ENCODE measurements at places on chromosomes 12 and 14. TPM values are rescaled to one million over a fixed set of nuclear protein-coding genes. Genes with fewer than 3 reads are reported as not detected.

GRCh38 chr12:70598467-70599193 is 38.6 kb downstream of the PTPRB start:
- no peak overlapping the region for H3K27ac ChIP-seq
- DNase-seq, result peak; percentile 7
- no peaks in the 10 kb centered on the region for H3K36me3 ChIP-seq
- no peak overlapping the region for H3K4me3 ChIP-seq

DNA sequence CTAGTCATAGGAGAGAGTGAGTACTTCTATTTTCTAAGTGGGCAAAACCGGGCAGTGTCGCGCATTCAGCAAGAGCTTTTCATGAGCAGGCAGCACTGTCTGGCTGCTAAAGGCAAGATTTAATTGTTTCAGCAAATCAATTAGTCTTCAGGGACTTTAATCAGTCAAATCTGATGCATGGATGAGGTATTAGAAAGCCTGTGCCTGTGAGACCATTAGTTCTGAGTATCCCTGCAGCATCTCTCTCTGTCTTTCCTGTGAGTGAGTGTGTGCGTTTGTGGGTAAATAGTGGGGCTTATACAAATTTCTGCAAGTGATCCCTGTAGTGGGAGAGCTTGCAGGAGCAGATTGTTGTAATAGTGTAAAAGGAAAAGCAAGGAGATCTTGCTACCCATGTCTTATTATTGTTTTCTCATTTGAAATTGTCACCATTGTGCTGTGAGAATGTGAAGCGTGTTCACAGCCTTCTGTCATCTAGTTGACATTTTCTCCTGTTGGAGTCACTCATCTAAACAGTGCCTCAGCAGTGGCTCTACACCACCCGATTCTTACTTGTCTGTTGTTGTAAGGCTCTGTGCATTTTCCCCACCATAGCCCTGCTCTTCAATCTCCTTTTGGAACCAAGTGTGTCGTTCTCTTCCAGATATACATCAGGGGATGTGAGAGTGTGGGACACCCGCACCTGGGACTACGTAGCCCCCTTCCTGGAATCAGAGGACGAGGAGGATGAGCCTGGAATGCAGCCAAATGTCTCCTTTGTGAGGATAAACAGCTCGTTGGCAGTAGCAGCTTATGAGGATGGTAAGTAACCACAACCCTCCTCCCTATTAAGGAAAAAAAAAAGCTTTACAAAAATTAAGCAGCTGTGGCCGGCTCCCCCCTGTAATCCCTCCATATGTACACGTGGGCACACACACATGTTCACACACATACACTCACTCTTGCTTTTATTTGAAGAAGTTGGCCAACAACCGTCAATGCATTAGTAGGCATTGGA is 53.6 kb downstream of the FBXW8 start:
- DNase-seq, result no peak
- no peaks in the 10 kb centered on the region for H3K4me1 ChIP-seq
- H3K4me3 ChIP-seq, result no peak overlapping the region
- H3K27ac ChIP-seq, result no peak overlapping the region
- peaks cover 25% of the 10 kb centered on the region for H3K36me3 ChIP-seq
- no peaks in the 10 kb centered on the region for H3K27me3 ChIP-seq

DNA sequence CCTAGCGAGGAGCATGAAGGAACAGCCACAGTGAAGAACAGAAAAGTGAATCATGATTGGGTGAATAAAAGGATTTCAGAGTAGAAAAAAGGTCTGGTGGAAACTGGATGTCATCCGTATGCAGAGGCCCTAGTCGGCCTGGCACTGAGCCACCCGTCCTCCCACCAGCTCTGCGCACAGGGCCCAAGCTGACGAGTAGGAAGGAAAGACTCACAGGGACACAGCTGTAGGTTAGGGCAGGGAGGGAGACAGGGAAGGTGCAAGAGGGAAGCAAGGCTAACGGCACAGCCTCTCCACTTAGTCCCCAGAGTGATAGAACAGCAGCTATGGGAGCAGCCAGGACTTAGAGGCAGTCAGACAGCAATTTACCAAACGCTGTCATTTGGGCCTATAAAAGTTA is 112.6 kb downstream of the KCNK10 start:
- H3K4me1 ChIP-seq, result no peaks in the 10 kb centered on the region
- H3K36me3 ChIP-seq, result no peaks in the 10 kb centered on the region
- no peak for DNase-seq
- no peak overlapping the region for H3K27ac ChIP-seq
- no peak overlapping the region for H3K4me3 ChIP-seq

- no peaks in the 10 kb centered on the region for H3K27me3 ChIP-seq
- H3K27ac ChIP-seq, result no peak overlapping the region
- H3K4me3 ChIP-seq, result no peak overlapping the region
- no peaks in the 10 kb centered on the region for H3K4me1 ChIP-seq
- DNase-seq, result no peak
Observed at GRCh38 chr12:25348593-25348895, 97.8 kb upstream of the KRAS start.

DNA sequence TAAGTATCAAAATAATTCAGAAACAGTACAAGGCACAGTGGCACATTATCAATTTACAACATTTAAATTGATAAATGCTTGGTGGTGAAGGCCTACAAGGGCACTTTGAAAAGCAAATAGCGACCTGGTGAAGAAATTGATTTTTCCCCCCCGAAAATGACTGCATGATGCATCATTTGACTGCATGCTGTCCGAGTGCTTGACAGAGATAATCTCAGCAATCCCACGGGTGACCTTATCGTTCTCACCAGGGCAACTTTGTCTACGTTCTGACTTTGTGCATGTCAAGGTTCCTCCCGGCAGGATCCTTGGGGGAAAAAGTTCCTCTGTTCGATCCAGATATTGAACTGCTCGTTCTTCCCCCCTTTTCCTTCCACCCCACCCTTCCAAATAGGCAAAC is 384.8 kb downstream of the EGLN3 start:
- no peak for DNase-seq
- no peaks in the 10 kb centered on the region for H3K4me1 ChIP-seq
- H3K27me3 ChIP-seq, result no peaks in the 10 kb centered on the region

- H3K27ac ChIP-seq, result no peak overlapping the region
- peaks cover 53% of the 10 kb centered on the region for H3K27me3 ChIP-seq
- H3K4me3 ChIP-seq, result no peak overlapping the region
- no peaks in the 10 kb centered on the region for H3K36me3 ChIP-seq
Observed at GRCh38 chr14:69933623-69934275, 54.5 kb downstream of the SMOC1 start.

- no peaks in the 10 kb centered on the region for H3K27me3 ChIP-seq
- H3K4me1 ChIP-seq, result peaks cover 76% of the 10 kb centered on the region
- DNase-seq, result no peak
- peak overlapping the region; percentile 37 for H3K27ac ChIP-seq
- H3K4me3 ChIP-seq, result no peak overlapping the region
Observed at GRCh38 chr14:75442642-75443041, 14.8 kb downstream of the JDP2 start.

DNA sequence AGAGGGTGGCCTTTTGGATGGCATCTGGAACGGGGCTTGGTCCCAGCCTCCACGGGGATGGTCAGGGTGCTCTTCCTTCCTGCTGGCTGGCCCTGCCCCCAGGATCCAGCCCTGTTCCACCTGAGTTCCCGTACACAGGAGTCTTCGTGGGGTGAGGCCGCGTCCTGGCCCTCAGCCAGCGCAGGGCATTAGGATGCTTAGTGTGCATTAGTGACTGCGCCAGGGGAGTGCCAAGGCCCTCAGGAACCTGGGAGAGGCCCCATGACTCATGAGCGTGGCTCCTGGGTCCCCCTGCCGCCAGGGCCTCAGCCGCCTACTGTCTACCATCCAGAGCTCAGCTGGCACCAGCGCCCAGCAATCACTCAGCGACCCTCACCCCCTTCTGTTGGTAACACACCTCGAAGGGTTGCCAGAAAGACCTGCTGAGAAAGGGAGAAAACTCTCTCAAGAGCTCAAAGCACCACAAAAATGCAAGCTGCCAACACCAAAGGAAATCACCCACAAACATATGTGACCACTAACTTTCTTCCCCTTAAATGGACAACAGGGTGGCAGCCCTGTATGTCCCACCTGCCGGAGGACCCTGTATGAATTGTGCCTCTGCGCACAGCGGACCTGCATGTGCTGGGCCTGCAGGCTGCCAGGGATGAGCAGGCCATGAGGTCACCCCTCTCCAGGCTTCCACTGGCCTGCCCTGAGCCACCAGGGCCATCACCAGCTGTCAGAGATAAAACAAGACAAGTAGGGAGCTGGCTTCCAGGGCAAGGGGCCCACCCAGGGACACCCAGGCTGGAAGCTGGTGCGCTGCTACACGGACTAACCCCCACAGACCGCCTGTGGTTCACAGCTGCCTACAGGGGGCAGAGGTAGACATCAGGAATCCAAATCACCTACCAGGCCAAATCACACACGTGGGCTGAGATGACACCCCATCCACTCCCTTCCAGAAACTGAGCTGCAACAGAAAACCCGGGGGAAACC is 28.7 kb downstream of the CCDC85C start:
- H3K27ac ChIP-seq, result peak overlapping the region; percentile 70
- no peaks in the 10 kb centered on the region for H3K27me3 ChIP-seq
- H3K4me3 ChIP-seq, result no peak overlapping the region
- DNase-seq, result peak; percentile 92
- H3K4me1 ChIP-seq, result peaks cover 37% of the 10 kb centered on the region

- no peaks in the 10 kb centered on the region for H3K36me3 ChIP-seq
- no peaks in the 10 kb centered on the region for H3K27me3 ChIP-seq
- peak; percentile 63 for DNase-seq
- peak overlapping the region; percentile 24 for H3K27ac ChIP-seq
- no peaks in the 10 kb centered on the region for H3K4me1 ChIP-seq
Observed at GRCh38 chr12:97757481-97758193, 295.0 kb downstream of the RMST start.

DNA sequence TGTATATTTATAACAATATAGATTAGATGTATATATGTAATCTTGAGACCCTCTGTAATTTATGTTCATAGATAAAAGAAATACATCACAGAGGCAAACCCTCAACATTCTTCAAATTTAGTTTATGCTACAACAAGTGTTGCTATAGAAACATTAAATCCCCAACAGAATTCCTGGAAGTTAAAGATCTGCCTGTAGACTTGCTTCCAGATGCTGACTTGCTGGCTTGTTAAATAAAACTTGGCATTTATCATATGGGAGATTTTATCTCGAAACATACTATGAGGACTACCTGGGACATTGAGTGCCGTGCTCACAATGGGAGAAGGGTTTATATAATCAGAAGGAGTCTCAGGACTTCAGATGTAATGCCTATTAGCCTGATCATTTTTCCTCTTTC is 136.3 kb upstream of the PLXNC1 start:
- H3K4me1 ChIP-seq, result no peaks in the 10 kb centered on the region
- no peaks in the 10 kb centered on the region for H3K36me3 ChIP-seq

GRCh38 chr14:65574611-65575010 is 162.1 kb downstream of the FUT8 start:
- DNase-seq, result no peak
- no peaks in the 10 kb centered on the region for H3K4me1 ChIP-seq
- H3K36me3 ChIP-seq, result no peaks in the 10 kb centered on the region
- H3K4me3 ChIP-seq, result no peak overlapping the region
- no peak overlapping the region for H3K27ac ChIP-seq
- H3K27me3 ChIP-seq, result no peaks in the 10 kb centered on the region

GRCh38 chr12:45439039-45439438 is 223.1 kb downstream of the ANO6 start:
- H3K4me1 ChIP-seq, result no peaks in the 10 kb centered on the region
- H3K4me3 ChIP-seq, result no peak overlapping the region
- H3K27me3 ChIP-seq, result no peaks in the 10 kb centered on the region
- no peak overlapping the region for H3K27ac ChIP-seq
- H3K36me3 ChIP-seq, result no peaks in the 10 kb centered on the region

EXOC3L4 gene
- 4.0 TPM for total RNA-seq

COQ6 gene
- total RNA-seq, result 18.5 TPM

TMEM52B gene
- 1.9 TPM for total RNA-seq

ETFBKMT gene
- total RNA-seq, result 4.8 TPM

STON2 gene
- total RNA-seq, result 30.4 TPM

CIDEB gene
- total RNA-seq, result 22.7 TPM

MEG3 gene
- total RNA-seq, result 15.9 TPM

PPP4R4 gene
- 0.52 TPM for total RNA-seq

PTPRQ gene
- total RNA-seq, result 0.79 TPM
